ENCODE measurements at places on chromosomes 1 and 21. TPM values are rescaled to one million over a fixed set of nuclear protein-coding genes. Genes with fewer than 3 reads are reported as not detected.

The MAP1LC3C gene
- not detected for total RNA-seq

The STUM gene
- total RNA-seq: not detected

GRCh38 chr1:209531006-209531405 lies 52.5 kb upstream of the CAMK1G start:
- no peak for DNase-seq

GRCh38 chr1:59308839-59309238 lies 11.9 kb downstream of the FGGY start:
- no peak for DNase-seq

All from natural killer cell (primary cell).